Activated T-helper 1 cell treated with Interleukin-2 at 50 U/mL for 16 hours (primary cell): ENCODE measurements at places on chromosomes 1 and 21.

- no peak for DNase-seq
These were observed 403.0 kb upstream of the USP24 start for GRCh38 chr1:55618199-55618598.

GRCh38 chr1:12191242-12192032 lies 24.6 kb downstream of the TNFRSF1B start:
- no peak for DNase-seq

- no peak for DNase-seq
These were observed 52.8 kb upstream of the GNG12 start for GRCh38 chr1:67886076-67886475.

- no peak for DNase-seq
These were observed 528.2 kb downstream of the SMYD3 start for GRCh38 chr1:245978915-245979314.

DNA sequence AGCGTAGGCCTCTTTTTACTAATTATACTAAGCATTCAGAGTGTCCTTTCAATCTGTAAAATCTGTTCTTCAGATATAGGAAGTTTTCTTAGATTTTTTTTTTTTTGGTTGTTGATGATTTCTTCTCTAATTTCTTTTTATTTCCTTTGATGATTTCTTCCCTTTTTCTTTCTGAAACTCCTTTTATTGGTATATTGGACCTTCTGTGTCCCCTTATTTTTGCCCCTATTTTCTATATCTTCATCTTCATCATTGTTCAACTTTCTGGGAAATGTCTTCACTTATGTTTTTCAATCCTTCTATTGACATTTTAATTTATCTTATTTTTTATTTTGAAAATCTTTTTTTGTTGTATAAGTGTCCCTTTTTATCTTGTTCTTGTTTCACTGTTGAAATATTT lies 17.2 kb upstream of the SYT14 start:
- DNase-seq = no peak

DNA sequence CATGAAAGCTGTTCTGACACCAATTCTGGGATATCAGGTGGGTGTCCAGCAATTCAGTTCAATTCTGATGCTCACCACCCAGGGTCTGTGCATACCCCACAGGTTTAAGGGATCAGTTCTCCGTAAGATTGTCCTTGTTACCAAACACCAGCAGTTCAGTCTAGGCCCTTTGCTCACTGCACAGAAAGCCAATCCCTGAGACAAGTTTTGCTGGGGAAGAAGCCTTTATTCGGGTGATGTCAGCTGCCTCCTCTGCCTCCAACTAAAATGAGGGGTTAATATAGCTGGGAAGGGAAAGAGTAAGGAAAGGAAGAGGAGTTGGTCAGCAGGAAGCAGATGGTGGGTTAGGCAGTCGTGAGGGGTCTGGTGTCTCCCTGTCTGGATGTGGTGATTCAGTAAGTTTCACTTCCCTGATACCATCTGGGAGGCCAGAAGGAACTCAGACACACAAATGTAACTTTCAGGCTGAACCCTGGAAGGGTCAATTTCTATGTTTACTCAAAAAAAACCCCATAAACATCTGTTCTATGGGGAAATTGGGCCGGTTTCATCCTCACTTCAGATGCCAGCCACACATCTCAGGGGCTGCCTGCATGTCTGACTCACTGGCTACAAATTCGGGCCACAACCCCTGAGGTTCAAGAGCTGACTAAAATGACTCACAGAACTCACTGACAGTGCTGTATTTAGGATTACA lies 83.3 kb upstream of the PGBD5 start:
- DNase-seq = no peak

DNA sequence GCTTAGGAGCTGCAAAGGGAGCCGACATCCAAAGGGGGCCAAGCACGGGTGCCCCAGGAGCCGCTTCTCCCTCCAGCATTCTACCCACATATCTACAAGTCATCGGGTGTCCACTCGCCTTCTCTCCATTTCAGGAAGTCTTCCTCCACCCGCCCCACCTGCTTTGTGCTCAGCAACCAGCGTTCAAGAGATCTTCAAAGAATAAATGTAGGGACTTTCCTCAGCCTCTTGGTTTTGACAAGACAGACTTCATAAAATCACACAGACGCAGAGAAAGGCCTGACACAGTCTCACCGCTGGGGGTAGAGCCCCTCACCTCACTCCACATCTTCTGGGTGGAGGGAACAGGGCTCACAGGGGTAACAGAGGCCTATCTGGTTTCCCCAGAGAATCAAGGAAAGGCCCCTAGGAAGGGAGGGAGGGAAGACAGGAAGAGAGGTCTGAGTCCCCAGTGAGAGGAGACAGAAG lies 49.5 kb downstream of the SSBP3 start:
- DNase-seq = no peak

DNA sequence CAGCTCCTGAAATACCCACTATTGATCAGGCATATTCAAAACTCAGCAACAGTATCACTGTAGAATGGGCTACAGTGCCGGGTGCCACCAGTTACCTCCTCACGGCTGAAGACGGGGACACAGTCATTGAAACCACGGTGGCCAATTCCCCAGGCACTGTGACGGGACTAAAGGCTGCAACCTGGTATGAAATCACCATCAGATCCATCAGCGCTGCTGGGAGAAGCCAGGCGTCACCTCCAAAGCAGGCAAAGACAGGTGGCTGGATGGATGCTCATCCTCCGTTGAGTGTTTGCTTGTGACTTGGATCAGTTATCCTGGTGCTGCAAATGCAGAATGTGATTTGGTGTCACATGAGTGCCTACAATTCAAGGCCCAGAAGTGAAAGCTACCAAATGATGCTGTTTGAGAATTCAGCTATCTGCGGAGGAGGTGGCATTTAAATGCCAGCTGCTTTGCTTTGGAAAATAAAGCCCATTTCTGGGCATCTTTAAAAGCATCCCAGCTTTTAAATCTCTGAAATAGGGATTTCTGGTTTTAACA lies 5.1 kb downstream of the FNDC7 start:
- DNase-seq = no peak

DNA sequence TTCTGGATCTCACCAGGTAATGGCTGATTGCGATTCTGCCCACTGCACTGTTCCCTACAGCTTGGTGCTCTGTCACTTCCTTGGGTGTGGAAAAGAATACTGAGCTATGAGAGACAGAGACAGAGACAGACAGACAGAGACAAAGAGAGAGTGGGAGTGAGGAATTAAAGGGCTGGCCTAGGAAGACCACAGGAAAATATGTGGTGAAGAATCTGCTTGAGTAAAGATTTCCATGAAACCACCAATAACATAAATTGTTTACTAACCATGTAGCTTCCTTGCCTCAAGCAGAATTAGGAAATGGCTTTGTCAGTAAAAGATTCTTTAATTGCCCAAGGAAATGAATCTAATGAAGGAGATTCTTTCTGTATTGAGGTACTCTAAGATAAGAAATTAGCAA lies 54.4 kb downstream of the MPZL1 start:
- no peak for DNase-seq

- no peak for DNase-seq
These were observed 626.1 kb downstream of the PTPRC start for GRCh38 chr1:199264911-199265310.

DNA sequence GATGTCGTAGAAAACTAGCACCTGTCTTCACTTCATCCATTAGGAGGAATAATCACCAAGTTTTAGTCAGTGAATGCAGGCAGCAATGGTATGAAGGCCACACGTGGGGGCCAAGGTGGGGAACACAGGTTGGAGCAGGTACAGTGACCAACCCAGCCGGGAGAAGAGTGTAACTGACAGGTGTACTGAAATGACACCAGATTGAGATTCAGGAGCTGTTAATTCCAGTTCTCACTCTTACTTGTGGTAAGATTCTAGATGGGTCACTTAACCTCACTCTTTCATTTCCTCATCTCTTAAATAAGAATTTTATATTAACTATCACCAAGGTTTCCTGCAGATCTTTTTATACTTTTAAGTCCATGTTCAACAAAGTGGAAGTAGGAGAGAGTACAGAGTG lies 206.2 kb upstream of the PTBP2 start:
- DNase-seq = no peak

DNA sequence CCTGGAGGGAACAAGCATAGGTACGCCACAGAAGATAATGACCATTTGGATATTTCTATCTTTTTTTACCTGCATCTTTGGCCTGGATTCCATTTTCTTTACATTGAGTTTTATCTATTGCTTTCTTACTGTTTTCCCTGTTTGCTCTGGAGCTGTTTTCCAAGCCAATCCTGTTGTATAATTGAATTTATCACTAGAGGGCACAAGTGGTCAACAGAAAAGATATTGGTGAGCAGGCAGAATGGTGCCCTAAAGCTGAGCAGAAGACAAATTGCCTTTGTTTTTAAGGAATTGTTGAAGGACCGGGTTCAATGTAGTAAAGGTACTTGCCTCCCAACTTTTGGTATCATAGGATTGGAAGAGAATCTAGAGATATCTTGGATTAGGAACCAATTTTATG lies 152.8 kb downstream of the PPP1R12B start:
- no peak for DNase-seq

DNA sequence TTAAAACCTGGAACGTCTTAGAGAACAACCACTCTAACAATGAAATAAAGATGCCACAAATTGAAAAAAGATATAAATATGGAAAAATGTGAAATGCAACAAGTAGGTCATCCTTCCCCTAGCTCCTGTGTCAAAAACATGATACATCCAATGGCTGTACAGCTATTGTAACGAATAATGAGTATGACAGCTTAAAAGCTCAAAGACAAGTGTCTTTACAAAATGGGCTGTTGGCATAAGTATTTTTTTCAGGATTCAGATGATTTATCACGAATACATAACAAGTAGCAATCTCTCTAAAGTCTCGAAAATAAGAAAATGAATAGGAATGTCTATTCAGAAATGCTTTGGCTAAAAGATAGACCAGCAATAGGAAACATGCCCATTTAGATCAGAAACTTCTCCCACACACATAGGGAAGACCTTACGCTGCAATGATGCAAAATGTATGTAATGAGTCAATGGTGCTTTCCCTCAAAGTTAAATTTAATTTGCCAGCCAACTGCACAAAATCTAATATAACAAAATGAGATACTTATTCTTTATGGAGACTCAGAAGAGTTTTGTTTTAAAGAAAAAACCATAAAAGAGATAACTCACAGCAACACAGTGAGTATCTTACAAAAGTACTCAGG lies 8.3 kb downstream of the TGFBR3 start:
- no peak for DNase-seq

GRCh38 chr1:156584813-156585212 lies 5.3 kb downstream of the TTC24 start:
- no peak for DNase-seq

GRCh38 chr1:93442008-93442666 lies 5.8 kb upstream of the FNBP1L start:
- DNase-seq = no peak

GRCh38 chr1:89361681-89362080 lies 2.2 kb upstream of the GBP6 start:
- no peak for DNase-seq

GRCh38 chr21:42154237-42155044 lies 64.5 kb upstream of the ABCG1 start:
- no peak for DNase-seq

- DNase-seq = no peak
These were observed 17.9 kb downstream of the HIVEP3 start for GRCh38 chr1:41900603-41901444.

DNA sequence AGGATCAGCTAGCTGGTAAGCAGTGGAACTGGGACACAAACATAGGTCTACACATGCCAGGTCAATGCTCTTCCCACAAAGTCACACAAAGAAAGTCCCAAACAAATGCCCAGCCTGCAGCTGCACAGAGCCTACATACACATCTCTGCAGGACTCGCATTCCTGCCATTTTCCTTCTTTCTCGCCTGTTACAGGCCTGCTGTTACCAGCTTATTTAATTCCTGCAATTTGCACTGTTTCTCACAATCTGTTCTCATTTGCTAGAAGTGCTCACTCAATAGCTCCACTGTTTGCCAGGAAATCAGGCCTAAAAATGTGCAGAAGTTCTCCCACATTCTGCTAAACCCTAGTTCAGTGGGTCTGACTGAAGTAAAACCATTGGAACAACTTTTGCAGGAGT lies 362.6 kb upstream of the C1orf87 start:
- no peak for DNase-seq

DNA sequence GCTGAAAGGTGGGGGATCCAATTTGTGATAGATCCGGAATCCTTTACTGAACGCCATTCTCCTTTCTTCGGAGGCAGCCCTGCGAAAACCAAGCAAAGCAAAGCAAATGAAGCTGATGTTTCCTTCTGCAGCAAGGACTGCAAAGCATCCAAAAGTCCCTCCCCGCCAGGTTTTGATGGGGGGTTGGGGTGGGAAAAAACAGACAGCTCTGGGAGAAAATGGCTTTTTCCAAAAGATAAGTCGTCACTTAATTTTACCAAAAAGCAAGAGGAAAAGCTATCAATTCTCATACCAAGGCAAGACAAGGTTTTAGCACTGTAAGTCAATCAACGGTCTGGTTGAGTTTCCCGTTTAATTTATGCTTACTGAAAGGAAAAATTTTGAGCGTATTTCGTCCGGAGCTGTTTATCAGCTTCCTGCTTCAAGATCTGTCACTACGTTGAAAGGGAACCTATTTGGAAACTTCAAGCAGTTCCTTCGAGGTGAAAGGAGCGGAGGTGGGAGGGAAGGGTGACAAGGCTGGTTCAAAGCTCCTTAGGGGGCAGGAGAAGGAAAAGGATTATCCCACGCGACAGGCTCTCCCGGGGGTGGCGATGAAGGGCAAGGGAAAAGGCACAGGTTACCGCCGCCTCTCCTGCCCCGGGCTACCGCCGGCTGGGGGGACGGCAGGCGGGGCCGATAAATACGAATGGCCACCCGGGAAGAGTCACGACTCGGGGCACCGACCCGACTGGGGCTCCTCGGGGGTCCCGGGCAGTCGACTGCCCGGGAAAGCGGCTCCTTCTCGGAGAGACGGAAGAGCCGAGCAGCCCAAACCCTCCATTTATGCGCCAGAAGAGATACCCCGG lies 750 bp downstream of the SYNJ1 start:
- peak; percentile 1 for DNase-seq

GRCh38 chr1:155241069-155241679 lies 14.1 kb downstream of the ENTREP3 start:
- DNase-seq = peak; percentile 43

- no peak for DNase-seq
These were observed 4.6 kb upstream of the ARPC5 start for GRCh38 chr1:183640193-183640592.

DNA sequence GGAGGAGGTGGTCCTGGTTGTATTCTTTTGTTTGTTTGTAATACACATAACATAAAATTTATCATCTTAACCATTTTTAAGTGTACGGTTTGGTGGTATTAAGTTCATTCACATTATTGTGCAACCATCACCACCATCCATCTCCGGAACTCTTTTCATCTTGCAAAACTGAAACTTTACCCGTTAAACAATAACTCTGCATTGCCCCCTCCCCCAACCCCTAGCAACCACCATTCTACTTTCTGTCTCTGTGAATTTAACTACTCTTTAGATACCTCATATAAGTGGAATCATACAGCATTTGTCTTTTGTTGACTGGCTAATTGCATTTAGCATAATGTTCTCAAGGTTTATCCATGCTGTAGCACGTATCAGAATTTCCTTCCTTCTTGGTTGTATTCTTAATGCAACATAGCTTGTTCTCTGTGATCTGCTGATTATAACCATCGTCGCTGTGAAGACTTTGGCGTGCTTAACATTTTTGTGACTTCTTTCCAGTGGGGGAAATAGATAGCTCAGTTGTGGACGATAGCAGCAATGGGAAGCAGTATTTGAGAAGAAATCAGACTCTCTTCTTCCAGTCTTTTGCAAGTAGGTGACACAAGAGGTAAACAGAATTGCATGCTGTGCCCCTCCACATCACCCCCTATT lies 117.5 kb upstream of the HOOK1 start:
- no peak for DNase-seq

GRCh38 chr1:209748620-209749019 lies 7.2 kb upstream of the TRAF3IP3 start:
- DNase-seq = no peak

- DNase-seq = no peak
These were observed 88.5 kb upstream of the VAV3 start for GRCh38 chr1:108053270-108054013.
